ENCODE measurements at places on chromosomes 4 and X.

- DNase-seq: no peak
These were observed 38.9 kb downstream of the ATP8A1 start for GRCh38 chr4:42618023-42618422.

- DNase-seq: peak; percentile 5
These were observed 93.3 kb downstream of the TMEM47 start for GRCh38 chrX:34563804-34564203.

DNA sequence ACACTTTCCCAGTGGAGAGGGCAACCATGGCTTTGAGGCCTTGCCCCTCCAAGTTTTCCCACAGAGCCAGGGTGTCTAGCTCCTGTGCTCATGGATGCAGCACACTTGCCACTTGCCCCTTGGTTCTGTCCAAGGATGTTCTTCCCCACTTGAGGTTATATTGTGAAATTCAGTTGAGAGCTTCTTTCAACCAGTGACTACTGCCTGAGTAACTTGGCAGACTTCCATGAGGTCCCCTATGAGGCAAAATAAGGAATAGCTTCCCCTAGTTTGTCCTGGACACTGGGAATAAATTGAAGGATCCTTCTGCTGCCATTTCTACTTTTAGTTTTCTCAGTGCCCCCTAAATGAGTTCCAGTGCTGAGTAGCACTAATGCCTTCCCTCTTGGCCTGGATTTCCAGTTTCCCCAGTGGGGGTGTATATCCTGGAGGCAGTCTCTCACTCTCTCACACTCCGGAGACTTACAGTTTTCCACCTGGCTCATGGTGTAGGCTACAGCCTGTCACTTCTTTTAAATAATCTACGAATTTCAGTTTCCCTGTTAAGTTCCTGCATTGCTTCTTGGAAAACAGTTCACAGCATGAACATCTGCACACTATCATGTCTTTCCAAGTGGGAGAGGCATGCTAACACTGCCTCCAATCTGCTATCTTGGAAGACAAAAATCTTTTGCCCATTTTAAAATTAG, 36.4 kb upstream of the ADH4 start:
- peak; percentile 73 for DNase-seq

DNA sequence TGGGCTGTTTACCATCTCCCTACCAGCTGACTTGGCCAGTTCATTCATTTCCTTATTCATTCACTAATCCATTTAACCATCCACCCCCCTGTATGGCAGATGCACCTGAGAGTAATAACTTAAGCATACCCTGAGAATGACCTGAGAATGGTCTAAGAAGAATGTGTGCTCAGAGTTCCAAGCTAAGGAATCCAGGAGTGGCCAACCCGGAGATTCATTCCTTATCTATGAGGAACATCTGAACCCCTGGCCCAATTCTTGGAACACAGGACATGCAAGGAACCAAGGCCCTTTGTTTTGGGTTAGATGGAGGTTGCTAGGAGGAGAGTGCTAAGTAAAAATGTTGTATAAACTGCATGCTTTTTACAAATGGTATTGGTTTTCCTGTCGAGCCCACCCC, 13.5 kb upstream of the STARD8 start:
- DNase-seq: no peak

- peak; percentile 3 for DNase-seq
These were observed 6.9 kb downstream of the CCNB3 start for GRCh38 chrX:50211510-50211909.

DNA sequence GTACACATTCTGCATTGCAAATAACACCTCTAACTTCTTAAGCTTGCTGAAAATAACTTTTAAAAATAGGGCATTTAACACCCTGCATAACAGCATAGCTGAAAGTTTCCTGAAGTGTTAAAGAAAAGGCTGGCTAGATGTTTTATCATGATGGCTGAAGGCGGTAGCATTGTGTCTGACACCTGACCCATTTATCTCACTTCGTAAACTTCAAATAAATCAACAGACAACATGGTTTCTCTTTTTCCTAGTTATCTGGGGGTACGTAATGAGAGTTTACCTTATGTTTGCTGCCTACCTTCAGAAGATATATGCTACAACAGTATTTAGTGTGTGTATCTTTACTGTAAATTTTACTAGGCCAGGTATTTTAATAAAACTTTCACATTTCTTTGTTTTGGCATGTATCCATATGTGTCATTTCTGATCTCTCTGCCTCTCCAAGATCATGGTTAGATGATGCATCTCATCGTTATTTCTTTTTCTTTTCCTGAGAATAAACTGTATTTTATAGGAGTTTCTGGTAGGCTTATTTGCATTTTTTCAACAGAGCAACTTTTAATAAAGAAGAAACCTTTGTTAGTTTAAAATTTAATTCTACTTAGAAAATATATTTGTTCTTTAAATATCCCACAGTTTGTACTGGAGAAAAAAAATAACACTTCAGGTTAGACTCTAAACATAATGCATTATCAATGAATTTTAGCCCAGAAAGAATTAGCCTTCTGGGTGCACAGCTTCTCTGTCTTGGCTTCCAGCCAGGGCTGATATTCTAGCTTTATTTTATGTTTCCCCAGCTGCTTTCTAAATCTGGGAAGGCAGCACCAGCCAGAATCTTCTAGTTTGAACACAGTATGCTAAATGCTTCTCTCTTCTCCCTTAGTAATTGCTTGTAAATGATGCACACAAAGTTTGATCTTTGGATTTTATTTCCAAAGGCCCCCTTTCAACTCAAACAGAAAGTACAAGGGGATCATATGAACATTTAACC, 2.9 kb downstream of the NDST4 start:
- no peak for DNase-seq

DNA sequence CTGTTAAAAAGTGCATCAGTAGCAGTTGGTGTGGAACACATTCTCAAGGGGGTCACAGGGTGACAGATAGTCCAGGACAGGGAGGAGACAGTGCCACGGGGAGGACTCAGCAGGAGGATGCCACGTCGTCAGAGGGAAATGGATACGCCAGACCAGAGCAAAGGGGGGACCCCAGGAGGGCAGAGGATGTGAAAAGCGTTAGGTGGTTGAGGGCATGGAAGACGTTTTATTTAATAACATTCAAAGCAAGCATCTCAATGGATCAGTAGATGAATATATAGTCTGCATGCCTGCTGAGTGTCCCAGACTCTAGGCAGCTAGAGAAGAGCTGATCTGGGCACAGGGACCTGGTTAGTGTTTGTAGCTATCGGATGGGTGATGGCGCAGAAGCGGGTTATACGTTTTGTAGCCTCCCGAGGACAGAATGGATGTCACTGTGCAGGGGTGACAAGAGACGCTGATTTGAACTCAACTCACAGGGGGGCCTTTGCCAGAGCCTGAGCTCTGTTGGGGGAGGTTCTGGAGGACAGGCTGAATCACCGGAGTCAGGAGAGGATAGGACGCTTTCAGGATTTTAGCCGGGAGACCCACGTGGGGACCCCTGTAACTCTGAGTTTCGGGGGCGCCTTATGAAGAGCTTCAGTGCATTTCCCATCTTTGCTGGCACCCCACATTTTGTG, 81.3 kb downstream of the STOX2 start:
- DNase-seq: no peak

- no peak for DNase-seq
These were observed 33.4 kb downstream of the ZCCHC12 start for GRCh38 chrX:118857006-118857405.

DNA sequence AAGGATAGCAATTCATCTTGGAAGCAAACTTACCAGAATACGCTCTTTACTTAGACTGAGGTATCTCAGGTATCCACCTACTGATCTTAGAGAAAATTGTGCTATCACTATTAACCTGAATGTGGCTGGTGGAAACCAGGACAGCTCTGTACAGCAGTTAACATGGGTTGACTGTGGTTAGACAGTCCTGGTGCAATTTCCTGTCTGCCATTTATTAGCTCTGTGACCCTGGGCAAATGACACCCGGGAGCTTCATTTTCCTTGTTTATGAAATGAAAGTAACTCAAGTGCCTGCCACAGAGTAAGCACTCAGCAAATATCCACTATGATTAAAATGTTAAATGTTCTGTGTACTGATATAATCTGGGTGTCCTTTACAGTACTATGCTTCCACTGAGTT, 60.0 kb downstream of the SMC1A start:
- DNase-seq: no peak

GRCh38 chr4:4735136-4735750, 124.2 kb upstream of the MSX1 start:
- no peak for DNase-seq

GRCh38 chr4:40251366-40251765, 54.5 kb downstream of the RHOH start:
- DNase-seq: peak; percentile 53

GRCh38 chrX:37638047-37638446, 47.5 kb upstream of the XK start:
- no peak for DNase-seq

GRCh38 chr4:39114436-39114835, 52.4 kb downstream of the KLHL5 start:
- DNase-seq: peak; percentile 12

DNA sequence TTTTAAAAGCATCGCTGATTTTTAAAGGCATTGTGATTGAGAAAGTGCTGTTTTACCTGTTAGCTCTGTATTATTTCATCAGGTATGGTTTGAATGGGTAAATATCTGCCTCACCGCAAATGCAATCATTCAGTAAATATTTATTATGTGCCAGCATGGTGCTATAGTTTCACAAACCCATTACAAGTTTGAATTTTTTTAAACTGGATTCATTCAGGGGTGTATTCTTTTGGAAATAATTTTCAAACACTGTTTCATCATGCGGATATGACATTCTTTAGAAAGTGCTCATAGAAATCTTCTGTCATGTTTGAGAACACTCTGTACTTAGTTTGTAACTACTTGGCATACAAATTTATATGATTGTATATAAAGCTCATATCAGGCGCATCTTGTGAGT, 37.2 kb downstream of the LIMCH1 start:
- no peak for DNase-seq

- peak; percentile 3 for DNase-seq
These were observed 1597.1 kb downstream of the ADGRL3 start for GRCh38 chr4:62797221-62797620.

GRCh38 chr4:147336252-147336651, 144.6 kb upstream of the EDNRA start:
- peak; percentile 64 for DNase-seq

GRCh38 chrX:49915361-49916222, 6.8 kb upstream of the CLCN5 start:
- peak; percentile 37 for DNase-seq

GRCh38 chrX:16601885-16602284, 48.1 kb upstream of the S100G start:
- no peak for DNase-seq

DNA sequence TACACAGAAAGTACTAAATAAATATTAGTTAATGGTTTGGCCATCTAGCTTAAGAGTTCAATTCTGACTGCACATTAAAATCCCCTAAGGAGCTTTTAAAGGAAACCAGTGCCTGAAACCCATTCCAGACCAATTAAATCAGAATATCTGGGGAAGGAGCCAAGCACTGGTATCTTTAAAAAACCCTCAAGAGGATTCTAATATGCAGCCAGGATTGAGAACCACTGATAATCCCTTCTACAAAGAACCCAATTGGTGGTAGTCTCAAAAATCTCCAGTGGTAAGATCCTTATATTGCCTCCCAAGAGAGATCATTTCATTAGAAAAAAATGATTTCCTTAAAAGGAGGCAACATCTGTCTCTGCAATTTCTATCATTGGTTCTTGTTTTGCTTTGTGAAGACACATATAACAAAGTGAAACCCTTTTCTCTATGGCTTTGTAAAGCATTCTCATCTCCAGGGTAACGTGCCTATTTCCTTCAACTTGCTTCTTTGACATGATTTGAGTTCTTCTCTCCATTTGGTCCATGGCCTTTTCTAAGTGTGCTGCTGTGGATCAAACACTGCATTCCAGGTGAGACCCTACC, 3.5 kb downstream of the GPR34 start:
- peak; percentile 75 for DNase-seq

DNA sequence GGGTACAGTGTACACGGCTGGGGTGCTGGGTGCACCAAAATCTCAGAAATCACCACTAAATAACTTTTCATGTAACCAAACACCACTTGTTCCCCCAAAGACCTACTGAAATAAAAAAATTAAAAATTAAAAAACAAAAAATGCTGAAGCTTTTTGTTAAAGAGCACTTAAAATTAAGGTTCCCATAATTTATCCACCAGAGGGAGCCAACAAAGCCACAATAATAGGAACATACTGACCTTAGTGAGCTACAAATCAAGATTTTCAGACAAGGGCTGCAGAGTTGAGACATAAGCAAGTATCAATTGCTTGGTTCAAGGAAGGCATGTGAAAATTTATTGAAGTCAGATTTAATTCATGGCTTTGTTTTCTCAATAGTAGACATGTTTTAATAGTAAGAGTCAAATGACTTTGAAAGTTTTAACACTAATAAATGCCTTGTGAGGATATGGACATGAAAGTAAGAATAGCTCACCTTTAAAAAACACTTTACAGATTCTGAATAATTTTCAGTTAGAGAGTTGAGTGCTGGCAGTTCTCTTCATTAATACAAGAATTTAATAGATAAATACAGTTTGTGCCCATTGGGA, 43.0 kb upstream of the SCOC start:
- DNase-seq: peak; percentile 38

- DNase-seq: peak; percentile 7
These were observed 3.4 kb downstream of the RNF212 start for GRCh38 chr4:1109898-1110506.

DNA sequence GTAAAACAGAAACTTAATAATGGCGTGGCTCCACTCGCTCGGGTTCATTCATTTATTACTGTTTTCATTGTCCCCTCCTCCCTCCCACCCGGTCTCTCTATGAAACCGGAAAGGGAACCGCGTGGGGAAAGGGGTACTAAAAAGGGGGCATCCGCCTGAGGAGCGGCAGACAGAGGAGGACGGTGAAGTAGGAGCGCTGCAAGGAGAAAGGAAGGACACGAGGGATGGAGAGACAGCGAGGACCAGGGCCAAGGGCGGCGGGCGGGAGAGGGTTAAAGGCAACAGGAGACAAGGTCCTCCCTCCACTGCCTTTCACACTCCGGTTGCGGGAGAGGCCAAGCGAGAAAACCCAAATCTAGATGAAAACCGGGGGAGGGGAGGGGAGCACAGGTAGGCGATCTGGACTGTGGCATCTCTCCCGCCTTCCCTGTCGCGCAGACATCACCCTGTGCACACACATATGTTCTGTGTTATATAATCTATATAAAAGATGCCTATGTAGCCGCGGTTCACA, 829 bp downstream of the ELOVL6 start:
- peak; percentile 54 for DNase-seq

GRCh38 chrX:135112743-135113142, 7.6 kb downstream of the ETDB start:
- DNase-seq: no peak

DNA sequence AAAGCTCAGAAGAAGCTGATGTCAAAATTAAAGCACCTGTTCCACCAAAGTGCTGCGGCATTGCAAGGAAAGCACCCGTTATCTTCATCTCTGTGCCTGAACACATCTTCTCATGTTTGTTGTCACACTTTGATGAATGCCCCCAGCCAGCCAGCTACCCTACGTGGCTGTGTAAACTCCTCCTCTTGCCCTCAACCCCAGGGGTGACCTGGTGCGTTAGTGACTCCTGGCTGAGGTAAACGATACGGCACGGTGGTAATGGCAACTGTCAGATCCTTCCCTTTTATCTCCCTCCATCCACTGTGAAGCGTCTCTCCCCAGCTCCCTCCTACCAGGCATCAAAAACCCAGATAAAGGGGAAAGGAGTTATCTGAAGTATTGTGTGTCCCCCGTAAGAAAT, 90.6 kb upstream of the WWC2 start:
- DNase-seq: no peak

Data from fibroblast of skin of right biceps (primary cell).